Activated CD4-positive, alpha-beta T cell treated with anti-CD3 and anti-CD28 coated beads for 24 hours (primary cell): ENCODE measurements at places on chromosomes 1 and 21.

DNA sequence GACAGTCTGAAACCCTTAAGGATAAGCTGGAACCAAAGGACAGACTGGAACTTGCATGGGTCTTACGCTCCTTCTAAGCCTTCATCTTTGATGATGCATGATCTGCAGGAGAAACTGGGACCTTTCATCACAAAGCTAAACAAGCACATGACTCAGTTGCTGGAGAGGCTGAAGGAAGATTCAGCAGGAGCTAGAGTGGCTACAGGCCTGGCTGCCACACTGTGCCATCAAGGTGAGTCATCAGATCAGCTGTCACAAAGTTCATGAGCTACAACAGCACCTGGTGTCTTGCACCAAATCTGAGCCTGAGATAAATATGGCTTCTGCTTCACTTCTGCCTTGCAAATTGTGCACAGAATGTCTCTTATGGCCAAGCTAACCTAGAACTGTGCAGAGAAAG, 95.5 kb upstream of the MARK1 start:
- no peak for DNase-seq

GRCh38 chr1:34362949-34363348, 186.2 kb downstream of the C1orf94 start:
- DNase-seq: no peak

DNA sequence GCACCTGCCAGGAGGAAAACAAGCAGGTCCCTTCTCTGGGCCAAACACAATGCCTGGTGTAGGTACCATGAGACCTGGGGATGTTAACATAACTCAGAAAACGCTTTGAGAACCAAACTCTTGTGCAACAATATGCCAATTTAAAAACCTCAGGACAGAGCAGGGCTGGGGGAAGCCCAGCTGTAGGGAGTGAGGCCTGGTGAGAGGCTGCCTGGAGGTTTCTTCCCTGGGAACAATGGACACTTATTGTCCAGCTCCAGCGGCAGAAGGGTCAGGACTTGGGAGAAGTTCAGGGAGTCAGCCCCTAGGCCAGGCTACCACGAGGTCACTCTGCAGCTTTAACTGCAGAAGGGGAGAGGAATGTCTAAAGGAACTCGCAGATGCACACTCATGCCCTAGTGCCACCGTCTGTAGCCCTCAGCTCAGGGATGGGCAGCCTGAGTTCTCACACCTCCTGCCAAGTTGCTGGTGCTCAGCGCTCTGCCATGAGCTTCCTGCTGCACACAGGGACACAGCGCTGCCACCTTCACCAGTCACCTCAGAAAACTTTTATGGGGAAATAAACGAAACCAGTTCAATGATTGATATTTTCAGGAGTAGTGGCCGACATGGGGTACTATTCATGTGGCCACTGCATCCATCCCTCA, 8.5 kb downstream of the GPR157 start:
- no peak for DNase-seq

DNA sequence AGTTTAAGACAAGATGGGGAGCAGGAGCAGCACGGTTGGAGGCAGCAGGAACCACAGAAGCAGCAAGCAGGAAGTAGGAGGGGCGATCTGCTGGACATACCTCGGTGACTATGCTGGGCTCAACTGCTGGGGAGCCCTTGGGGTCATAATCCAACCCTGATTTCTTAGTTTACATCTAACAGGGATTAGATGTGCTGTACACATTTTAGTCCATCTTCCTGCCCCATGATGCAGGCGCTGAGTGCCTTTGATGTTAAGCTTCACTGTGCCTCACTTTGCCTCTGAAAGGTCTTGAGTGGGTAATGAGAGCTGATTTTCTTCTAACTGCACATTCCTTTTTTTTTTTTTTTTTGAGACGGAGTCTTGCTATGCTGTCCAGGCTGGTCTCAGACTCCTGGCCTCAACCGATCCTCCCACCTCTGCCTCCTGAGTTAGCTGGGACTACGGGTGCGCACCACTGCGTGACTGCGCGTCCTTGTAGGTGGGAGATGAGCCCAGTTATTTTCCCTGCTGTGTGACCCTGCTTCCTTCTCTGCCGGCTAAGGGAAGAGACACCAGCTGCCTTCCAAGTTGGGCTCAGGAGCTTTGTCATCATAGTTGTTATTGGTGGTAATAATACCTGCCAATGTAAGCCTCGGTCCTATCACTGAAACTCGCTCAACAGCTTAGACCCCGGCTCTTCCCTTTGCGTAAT, 1.1 kb upstream of the RCAN3 start:
- no peak for DNase-seq

GRCh38 chr1:198007687-198008607, 90.8 kb downstream of the LHX9 start:
- DNase-seq: no peak

DNA sequence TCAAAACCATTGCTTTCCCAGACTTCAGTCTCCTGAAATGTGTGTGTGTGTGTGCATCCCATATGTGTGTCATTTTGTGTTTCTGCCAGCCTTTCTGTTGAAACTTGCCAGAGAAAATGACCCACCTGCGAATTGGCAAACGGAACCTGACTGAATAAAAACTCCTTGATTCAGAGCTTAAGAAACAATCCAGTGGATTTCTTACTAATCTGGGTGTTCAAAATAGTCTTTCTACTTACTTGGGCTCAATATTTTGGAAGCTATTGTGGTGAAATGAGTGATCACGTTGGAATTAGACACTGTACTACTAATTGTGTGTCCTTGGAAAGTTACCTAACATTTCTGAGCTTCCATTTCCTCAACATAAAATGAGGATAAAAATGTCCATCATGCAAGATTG, 138.9 kb upstream of the ERG start:
- DNase-seq: no peak

GRCh38 chr1:114764689-114765088, 6.9 kb upstream of the CSDE1 start:
- no peak for DNase-seq

GRCh38 chr21:35015435-35016024, 33.6 kb downstream of the RUNX1 start:
- no peak for DNase-seq

- no peak for DNase-seq
Measured at GRCh38 chr1:161720422-161720821, 922 bp upstream of the FCRLB start.

DNA sequence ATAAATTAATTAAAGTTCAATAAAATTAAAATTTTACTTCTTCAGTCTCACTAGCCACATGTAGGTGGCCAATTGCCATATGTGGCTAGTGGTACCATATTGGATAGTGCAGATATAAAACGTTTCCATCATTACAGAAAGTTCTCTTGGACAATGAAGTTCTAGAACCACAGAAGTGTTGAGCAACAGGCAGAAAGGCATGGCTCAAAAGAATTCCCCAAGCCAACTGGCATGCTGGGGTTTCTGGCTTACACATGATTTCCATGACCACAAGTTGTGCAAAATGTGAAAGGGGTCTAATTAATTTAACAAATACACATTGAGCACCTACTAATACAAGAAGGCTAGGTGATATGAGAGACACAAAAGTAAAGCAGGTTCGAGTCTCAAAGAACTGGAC, 72.2 kb upstream of the CDC42BPA start:
- DNase-seq: no peak

GRCh38 chr1:212533148-212533517, 75.4 kb upstream of the ATF3 start:
- no peak for DNase-seq

GRCh38 chr1:29171089-29171488, 10.6 kb downstream of the SRSF4 start:
- DNase-seq: no peak

GRCh38 chr1:241823925-241824324, 24.1 kb upstream of the EXO1 start:
- DNase-seq: no peak

DNA sequence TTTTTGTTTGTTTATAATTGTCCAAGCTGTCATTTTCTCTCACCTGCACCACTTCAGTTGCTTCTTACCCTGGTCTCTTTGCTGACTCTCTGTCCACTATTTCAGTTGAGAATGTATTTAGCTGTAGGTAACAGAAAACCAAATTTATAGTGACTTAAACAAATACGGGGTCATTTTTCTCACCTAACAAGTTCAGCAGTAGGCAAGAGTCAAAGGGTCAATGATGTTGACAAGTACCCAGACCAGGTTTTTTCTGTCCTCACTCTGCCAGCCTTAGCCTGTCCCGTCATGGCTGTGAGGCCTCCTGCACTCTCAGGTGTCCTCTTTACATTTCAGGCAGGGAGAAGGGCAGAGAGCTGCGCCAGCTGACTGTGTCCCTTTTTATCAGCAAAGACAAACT, 11.8 kb downstream of the RIIAD1 start:
- DNase-seq: no peak

DNA sequence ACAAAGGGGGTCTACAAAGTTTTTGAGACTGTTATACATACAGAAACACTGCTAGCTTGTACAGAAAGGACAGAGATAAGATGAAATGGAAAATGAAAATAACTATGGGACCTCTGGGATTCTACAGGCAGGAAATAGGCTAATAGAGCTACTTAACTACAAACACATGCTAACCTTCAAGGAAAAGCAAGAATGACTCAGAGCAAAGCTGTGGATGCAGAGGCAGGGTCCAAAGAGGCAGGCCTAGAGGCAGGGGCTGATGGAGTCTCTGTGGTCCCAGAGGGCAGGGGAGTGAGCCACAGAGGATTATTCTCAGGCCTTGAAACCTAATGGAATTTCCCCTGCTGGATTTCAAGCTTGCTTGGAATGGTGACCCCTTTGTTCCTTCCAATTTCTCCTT, 18.7 kb upstream of the GOLT1A start:
- DNase-seq: no peak

GRCh38 chr1:48061162-48062136, 64.3 kb upstream of the TRABD2B start:
- no peak for DNase-seq

DNA sequence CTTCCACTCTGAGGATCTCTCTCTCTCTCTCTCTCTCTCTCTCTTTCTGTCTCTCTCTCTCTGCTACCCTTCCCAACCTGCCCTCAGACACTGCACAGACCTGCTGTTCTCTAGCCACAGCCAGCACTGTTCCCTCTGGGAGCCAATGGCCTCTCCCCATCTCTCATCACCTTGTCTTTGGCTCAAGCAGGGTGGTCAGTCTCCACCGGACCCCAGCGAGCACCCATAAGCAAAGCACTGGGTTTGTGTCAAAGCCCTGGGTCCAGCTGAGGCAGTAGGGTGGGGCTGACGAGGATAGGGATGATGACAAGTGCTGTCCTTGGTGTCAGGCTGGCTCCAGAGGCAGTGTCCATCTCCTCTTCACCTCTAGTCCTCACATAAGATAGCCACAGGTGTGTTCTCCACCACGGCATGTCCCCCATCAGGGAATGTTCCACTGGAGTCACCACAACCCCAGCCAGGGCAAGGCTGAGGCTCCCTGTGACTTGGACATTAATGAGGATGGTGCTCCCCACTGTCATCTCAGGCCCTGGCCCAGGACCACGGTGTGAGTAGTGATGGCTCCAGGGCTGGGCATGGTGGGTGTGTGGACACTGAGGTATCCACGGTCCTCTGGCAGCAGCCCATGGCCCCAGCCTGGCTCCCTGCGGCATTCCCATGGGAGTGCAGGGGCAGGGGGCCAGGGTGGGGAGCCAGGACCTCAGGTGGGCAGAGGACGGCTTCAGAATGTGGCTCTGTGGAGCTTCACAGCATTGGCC, 8.4 kb upstream of the GOLT1A start:
- no peak for DNase-seq

GRCh38 chr1:66396212-66396890, 137.6 kb upstream of the SGIP1 start:
- no peak for DNase-seq

- no peak for DNase-seq
Measured at GRCh38 chr1:222754366-222755139, 17.6 kb downstream of the FAM177B start.

GRCh38 chr1:201748335-201748734, 80.6 kb upstream of the IPO9 start:
- no peak for DNase-seq

DNA sequence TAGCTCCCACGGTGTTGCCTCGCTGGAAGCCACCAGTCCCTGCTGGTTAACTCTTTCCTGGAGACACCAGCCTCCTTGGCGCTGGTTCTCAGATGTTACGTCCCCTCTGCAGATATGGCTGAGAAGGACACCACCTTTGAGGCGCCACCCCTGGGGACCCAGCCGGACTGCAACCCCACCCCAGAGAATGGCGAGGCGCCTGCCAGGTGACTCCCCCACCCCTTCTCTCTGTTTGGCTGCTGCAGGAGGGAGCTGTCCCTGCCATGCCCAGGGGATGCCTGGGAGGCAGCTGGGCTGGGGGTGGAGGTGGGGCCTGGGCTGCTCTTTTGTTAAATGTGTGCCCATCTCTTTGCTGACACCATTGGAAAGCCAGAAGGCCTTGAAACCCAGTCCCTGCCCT, 43.6 kb upstream of the TNFRSF1B start:
- no peak for DNase-seq

GRCh38 chr1:244047621-244048255, 3.3 kb upstream of the ZBTB18 start:
- peak; percentile 33 for DNase-seq

DNA sequence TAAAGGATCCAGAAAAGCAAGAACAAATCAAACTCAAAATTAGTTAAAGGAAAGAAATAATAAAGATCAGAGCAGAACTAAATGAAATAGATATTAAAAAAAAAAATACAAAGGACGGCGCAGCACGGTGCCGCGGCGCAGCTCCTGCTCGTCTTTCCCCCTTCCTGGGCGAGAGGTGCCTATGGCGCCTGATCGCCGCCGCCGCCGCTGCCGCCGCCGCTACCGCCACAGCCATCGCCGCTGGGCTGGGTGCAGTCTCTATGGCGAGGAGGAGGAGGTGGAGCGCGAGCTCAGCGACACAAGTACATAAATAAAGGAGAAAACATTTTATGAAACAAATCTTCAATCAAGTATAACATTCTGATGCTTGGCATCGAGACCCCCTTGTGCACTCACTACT, 77.6 kb upstream of the VANGL1 start:
- no peak for DNase-seq

GRCh38 chr1:10257851-10258250, 47.5 kb downstream of the KIF1B start:
- no peak for DNase-seq

DNA sequence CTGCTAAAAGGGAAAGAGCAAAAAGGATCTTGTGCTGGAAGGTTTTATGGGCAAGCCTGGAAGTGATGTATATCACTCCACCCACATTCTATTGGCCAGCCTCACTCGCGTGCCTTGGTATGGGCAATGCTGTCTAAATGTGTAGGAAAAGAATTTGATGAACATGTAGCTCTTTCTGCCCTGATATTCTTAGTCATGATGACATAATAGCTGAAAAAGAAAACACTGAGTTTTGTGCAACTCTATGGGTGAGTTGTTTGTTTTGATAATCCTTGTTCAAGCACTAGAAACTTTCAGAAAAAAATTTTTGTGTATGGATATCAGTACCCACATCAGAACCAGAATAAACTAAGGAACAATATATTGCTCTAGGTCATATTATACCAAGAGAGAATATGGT, 231.5 kb upstream of the ST6GALNAC5 start:
- no peak for DNase-seq
